ENCODE measurements at places on chromosomes 5 and 9. TPM values are rescaled to one million over a fixed set of nuclear protein-coding genes. Genes with fewer than 3 reads are reported as not detected.

- peak; percentile 94 for DNase-seq
These were observed 182.4 kb downstream of the CCDC171 start for GRCh38 chr9:15735083-15735857.

DNA sequence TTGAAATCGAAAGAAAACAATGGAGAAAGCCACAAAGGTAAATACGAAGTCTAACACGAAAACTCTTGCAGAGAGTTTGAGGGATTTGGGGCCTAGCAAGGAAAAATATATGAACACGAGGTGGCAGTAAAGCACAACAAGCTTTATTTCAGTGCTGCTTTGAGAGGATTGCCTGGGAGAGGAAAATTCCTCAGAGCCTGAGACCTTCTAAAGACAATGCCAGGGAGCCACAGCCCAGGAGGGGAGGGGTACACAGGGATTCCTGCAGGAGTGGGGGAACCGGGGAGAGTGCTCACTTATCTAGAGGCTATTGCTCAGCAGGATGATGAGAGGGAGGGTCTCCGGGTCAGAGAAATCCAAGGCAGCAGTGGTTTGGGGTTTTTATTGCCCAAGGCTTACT lies 134.9 kb upstream of the ADCY2 start:
- no peak for DNase-seq

DNA sequence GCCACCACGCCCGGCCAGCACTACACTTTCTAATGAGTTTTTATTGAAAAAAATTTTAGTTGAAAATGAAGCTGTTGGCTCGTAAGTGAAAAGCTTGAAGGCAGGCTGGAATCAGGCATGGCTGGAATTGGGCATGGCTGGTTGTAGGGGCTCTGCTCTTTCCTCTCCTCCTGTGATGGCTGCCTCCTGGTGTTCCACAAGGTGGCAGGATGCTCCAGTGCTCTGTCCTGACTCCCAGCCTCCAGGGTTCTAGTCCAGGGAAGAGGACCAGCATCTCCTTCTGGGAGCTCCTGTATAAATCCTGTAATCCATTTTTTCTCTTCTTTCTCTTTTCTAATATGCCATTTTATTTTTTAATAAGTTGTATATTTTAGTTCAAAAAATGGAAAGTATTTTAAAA lies 57.2 kb upstream of the DHFR start:
- peak; percentile 34 for DNase-seq

- no peak for DNase-seq
These were observed 58.1 kb upstream of the ABCA1 start for GRCh38 chr9:104986096-104986495.

- DNase-seq = no peak
These were observed 17.3 kb upstream of the BICD2 start for GRCh38 chr9:92781899-92782298.

EGR1 gene
- total RNA-seq = 5.8 TPM

MYMK gene
- total RNA-seq = not detected

BTNL3 gene
- not detected for total RNA-seq
